ENCODE measurements at places on chromosomes 12 and 14.

GRCh38 chr14:74592476-74593201 lies 19.4 kb downstream of the LTBP2 start:
- no peaks in the 10 kb centered on the region for H3K27me3 ChIP-seq
- no peaks in the 10 kb centered on the region for H3K4me1 ChIP-seq
- peaks cover 4% of the 10 kb centered on the region for H3K36me3 ChIP-seq

DNA sequence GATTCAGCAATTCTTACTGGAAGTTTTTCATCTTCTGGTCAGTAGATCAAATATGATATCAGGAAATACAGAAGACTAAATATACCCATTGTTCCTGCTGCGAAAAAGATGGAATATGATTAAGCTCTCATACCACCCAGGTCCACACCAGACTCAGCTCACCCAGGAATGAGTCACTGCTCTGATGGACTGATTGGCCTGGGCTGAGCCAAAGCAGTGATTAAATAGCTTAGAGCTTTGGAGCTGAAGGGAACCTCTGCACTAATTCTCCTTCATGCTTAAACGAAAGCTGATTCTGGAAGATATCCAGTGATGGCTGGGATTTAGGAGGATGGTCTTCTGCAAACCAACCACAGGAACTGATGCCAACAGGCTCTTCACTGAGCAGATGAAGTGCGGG lies 62.0 kb upstream of the SYT1 start:
- H3K27ac ChIP-seq, result no peak overlapping the region
- no peak overlapping the region for H3K4me3 ChIP-seq
- DNase-seq, result no peak
- no peaks in the 10 kb centered on the region for H3K4me1 ChIP-seq

DNA sequence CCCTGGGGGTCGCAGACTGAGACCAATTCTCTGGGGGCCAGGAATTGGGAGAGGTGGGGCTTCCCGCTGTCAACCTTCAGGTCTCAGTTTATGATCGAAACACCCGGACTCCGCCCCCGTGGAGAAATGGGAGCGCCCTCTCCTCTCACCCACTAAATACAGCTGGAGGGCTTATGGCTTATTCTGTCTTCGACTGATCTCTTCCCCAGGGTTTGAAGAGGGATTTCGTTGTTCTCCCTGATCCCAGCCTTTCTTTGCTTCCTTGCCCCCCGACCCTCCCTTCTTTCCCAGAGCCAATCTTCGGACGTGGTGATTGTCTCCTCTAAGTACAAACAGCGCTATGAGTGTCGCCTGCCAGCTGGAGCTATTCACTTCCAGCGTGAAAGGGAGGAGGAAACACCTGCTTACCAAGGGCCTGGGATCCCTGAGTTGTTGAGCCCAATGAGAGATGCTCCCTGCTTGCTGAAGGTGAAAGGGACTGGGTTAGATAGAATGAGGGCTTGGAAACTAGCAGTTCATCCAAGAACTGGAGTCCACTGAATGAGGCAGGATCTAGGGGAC lies 607 bp downstream of the OS9 start:
- no peak overlapping the region for H3K27ac ChIP-seq
- no peak overlapping the region for H3K4me3 ChIP-seq
- peaks cover 12% of the 10 kb centered on the region for H3K36me3 ChIP-seq
- DNase-seq, result no peak

DNA sequence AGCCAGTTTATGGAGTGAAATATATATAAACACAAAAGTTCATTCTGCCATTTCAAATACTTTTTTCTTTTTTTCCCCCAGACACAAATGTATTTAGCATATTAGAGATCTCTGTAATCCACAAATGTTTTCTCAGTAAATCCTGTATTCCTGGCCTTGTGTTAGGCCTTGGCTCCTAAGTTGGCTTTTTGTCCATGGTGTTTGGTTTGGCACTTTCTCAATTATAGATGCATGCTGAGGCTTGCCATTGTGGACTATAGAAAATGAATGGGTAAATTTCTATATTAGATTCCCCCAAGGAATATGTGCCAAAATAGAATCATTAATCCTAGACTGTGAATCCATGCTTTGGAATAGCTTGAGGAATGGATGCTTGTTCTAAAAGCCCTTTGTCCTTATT lies 17.0 kb downstream of the RIC8B start:
- no peak overlapping the region for H3K27ac ChIP-seq
- H3K27me3 ChIP-seq, result no peaks in the 10 kb centered on the region
- peaks cover 13% of the 10 kb centered on the region for H3K4me1 ChIP-seq
- no peak overlapping the region for H3K4me3 ChIP-seq
- peaks cover 14% of the 10 kb centered on the region for H3K36me3 ChIP-seq
- DNase-seq, result no peak

- peak overlapping the region; percentile 88 for H3K27ac ChIP-seq
- DNase-seq, result peak; percentile 32
- H3K27me3 ChIP-seq, result no peaks in the 10 kb centered on the region
- H3K36me3 ChIP-seq, result no peaks in the 10 kb centered on the region
- H3K4me3 ChIP-seq, result peak overlapping the region; percentile 98
Observed at GRCh38 chr14:106844608-106845285, 1318.4 kb downstream of the TMEM121 start.

GRCh38 chr12:39112064-39112463 lies 206.7 kb upstream of the CPNE8 start:
- H3K4me1 ChIP-seq, result no peaks in the 10 kb centered on the region
- H3K27me3 ChIP-seq, result no peaks in the 10 kb centered on the region
- no peak overlapping the region for H3K4me3 ChIP-seq

DNA sequence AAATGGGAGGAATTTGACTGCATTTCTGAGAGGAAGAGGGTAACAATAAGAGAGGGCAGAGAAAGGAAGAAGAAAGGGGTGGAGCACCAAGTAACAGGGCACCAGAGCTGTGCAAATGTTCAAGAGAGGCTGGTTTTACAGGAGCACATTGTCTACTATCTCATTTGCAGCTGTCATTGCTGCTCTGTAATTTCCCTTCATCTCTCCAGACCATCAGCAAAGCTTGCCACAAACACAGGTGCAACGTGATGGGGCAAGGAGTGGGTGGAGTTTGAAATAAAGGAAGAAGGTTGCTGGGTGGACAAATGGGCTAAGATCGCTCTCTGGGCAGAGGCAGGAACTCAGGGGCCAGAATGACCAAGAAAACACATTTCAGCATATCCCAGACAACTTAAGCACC lies 47.9 kb upstream of the PLEKHG6 start:
- peaks cover 22% of the 10 kb centered on the region for H3K27me3 ChIP-seq
- H3K36me3 ChIP-seq, result peaks cover 9% of the 10 kb centered on the region
- DNase-seq, result no peak
- H3K4me1 ChIP-seq, result peaks cover 9% of the 10 kb centered on the region

GRCh38 chr14:103386713-103387329 lies 1.6 kb downstream of the MARK3 start:
- peak overlapping the region; percentile 94 for H3K27ac ChIP-seq
- peak overlapping the region; percentile 96 for H3K4me3 ChIP-seq
- H3K4me1 ChIP-seq, result peaks cover 29% of the 10 kb centered on the region
- H3K27me3 ChIP-seq, result peaks cover 7% of the 10 kb centered on the region

- peaks cover 7% of the 10 kb centered on the region for H3K4me1 ChIP-seq
- H3K36me3 ChIP-seq, result peaks cover 5% of the 10 kb centered on the region
- H3K27me3 ChIP-seq, result no peaks in the 10 kb centered on the region
- H3K27ac ChIP-seq, result no peak overlapping the region
- no peak overlapping the region for H3K4me3 ChIP-seq
- no peak for DNase-seq
Observed at GRCh38 chr14:103688441-103688840, 26.8 kb downstream of the XRCC3 start.

DNA sequence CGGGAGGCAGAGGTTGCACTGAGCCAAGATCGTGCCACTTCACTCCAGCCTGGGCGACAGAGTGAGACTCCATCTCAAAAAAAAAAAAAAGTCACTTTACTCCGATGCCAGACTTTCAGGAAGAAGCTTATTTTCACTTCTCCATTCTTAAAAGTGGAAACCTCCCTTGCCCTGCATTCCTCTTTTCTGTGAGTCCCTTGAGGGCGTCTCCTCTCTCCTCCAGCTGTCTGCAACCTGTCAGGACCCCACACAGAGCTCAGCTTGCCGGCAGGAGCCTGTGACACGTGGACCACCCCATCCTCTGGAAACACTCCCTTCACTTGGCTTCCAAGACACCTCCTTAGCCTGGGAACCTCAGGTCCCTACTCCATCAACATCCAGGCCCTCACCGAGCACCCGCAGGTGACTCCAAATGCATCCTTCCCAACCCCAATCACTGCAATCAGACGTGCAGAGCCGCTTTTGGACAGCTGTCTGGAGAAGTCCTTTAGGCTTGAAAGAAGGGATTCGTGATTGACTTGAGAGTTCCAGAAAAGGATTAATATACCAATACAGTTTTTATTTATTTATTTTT lies 34.3 kb downstream of the SLC15A4 start:
- no peak overlapping the region for H3K4me3 ChIP-seq

DNA sequence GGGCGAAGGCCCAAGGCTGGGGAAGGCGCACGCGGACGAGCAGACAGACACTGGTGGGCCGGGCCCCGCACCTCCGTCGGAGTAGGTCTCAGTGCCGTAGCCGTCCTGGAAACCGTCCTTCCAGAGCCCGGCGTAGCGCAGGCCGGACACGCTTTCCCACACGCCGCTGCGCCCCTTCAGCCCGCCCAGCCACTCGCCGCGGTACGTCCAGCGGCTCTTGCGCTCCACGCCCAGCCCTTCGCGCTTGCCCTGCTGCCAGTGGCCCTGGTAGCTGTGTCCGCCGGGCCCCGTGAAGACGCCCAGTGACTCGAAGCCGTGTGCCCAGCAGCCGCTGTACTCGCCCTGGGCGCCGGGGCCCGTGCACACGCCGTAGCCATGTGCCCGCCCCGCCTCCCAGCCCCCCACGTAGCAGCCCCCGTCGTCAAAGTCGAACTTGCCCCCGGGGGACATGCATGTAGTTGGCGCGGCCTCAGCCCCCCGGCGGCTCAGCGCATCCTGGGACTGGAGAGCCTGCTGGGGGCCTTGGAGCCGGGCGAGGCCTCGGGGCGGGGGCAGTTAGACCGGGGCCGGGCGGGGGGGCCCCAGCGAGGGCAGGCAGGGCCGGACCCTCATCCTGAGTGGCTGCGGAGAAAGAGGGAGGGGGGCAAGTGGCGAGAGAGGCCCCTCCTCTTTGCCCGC lies 1.4 kb downstream of the JPH4 start:
- no peak overlapping the region for H3K27ac ChIP-seq
- H3K27me3 ChIP-seq, result peaks cover 58% of the 10 kb centered on the region
- H3K4me3 ChIP-seq, result peak overlapping the region; percentile 86
- H3K4me1 ChIP-seq, result peaks cover 26% of the 10 kb centered on the region

DNA sequence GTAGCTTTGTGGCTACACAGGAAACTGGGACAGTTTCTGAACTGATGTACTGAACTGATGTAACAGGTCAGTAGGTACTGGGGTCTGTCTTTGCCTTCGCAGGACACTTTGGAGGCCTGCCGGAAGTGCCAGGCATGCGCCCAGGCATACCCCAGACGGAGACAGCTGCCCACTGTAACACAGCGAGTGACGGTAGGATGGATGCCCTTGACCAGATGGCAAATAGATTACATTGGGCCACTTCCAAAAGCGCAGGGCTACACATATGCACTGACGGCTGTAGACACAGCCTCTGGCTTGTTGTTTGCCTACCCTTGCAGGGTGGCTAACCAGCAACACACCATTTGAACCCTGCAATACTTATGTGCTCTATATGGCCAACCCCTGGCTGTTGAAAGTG lies 94.1 kb upstream of the TMPO start:
- peaks cover 5% of the 10 kb centered on the region for H3K4me1 ChIP-seq
- DNase-seq, result no peak
- no peak overlapping the region for H3K4me3 ChIP-seq
- H3K27me3 ChIP-seq, result peaks cover 36% of the 10 kb centered on the region
- no peaks in the 10 kb centered on the region for H3K36me3 ChIP-seq
